ENCODE measurements at places on chromosomes 6 and 20.

GRCh38 chr20:36128463-36129159, 25.9 kb upstream of the EPB41L1 start:
- DNase-seq: peak; percentile 89

GRCh38 chr6:41922154-41922553, 855 bp downstream of the BYSL start:
- DNase-seq: no peak

GRCh38 chr20:13458860-13459451, 179.8 kb downstream of the TASP1 start:
- peak; percentile 52 for DNase-seq

DNA sequence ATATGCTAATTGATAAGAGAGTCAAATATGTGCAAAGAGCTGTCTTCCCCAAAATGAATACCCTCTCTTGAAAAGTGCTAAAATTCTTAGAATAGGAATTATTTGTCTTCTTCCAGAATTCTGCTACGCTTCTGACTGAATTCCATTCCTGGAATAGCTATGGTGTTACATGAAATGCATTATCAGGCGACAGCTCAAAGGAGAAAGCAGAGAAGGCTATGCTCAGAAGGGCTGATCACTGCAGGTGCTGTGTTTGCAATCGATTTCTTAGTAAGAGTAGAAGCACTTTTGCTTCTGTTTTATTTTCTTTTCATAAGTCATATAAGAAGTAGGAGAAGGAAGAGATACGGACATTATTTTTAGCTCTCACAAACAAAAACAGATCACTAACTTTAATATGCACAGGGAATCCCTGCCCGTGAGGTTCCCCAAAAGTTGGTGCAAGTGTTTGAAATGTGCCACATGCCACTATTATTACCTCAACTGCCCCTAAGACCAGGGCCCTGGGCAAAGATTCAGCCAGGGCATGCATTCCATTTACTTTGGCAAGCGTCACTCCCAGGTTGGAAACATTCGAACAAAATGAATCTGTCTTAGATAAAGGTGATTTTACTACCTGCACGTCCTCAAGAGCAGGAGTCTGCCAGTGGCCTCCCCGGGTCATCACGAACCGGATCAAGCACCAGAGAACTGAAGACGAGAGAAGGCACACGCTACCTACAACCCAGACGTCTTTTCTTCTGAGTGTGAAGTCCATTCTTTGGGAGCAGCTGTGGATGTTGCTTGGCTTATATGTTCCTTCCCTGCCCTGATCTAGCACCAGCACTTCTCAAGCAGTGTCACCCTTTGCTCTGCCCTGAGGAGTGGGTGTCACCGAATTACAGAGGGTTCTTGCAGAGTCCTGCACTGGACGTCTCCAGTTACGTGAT, 7.2 kb downstream of the MYLK4 start:
- no peak for DNase-seq

- no peak for DNase-seq
Measured at GRCh38 chr20:22576733-22577514, 7.4 kb downstream of the FOXA2 start.

DNA sequence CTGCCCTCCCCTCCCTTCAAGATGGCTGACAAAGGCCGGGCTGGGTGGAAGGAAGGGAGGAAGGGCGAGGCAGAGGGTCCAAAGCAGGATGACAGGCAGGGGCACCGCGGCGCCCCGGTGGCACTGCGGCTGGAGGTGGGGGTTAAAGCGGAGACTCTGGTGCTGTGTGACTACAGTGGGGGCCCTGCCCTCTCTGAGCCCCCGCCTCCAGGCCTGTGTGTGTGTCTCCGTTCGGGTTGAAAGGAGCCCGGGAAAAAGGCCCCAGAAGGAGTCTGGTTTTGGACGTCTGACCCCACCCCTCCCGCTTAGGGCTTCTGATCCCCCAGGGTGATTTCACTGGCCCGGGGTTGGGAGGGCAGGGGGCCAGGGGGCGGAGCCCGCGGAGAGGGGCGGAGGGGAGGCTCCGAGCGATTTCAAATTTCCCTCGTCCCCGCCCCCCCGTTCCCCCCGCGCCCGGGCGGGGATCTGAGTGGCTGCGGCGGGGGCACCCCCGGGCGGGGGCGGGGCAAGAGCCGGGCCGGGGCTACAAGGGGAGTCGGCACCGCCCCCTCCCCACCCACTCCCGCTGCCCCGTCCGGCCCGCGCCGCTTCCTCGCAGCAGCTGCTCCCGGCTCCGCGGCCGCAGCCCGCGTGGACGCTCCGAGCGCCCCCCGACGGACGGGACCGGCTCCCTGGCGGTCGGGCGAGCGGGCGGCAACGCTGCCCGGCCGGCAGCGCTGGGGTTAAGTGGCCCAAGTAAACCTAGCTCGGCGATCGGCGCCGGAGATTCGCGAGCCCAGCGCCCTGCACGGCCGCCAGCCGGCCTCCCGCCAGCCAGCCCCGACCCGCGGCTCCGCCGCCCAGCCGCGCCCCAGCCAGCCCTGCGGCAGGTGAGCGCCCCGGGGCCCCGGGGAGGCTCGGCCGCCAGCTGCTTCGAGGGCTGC, at the start of gene DNMT3B:
DNMT3B (plus strand) TSS at position 555 of the 923 bp plus-strand sequence. CDS start 17,939 bp downstream, outside the sequence.
- peak; percentile 83 for DNase-seq

DNA sequence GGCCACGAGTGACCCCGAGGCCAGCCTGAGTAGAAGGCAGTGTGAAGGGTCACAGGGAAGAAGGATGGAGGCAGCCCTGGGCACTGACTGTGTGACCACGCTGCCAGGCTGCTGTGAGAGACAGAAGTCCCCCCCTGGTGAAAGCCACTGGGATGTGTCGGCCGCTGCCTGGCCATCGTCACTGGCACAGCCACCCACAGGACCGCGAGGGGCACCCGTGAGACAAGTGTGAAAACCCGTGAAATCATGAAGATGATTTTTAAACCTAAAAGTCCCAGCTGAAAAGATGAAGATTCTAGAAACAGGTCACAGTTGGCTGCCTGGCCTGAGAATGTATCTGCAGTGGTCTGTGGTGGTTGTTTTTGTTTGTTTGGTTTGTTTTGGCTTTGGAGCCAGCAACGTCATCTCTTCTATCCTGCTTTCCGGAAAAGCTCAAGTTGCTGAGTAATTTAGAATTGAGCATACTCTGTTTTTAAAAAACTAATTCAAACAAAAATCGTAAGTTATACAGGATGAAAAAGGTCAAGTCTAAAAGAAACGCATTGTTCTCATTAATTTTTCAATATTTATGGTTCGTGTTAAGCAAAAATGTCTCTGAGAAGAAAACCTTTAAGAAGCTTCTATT, 94.7 kb downstream of the HUS1B start:
- DNase-seq: no peak

DNA sequence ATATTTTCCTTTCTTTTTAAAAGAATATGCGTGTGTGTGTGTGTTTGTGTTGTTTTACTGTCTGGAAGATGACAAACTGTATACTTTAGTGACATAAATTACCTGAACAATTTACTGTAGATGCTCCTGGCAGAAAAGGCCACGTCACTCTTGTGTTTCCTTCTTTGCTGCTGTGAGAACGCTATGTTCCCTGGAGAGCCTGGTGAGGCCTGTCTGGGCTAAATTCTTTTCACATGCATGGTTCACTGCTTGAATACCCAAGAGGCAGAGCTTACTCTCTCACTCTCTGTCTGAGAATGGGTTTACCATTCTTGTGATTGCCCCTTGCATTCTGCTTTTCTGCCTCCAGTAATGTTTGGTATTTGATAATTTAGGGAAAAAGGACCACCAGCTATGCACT, 64.3 kb downstream of the EDN1 start:
- peak; percentile 54 for DNase-seq

GRCh38 chr6:158686311-158686710, 36.5 kb downstream of the SYTL3 start:
- DNase-seq: no peak

GRCh38 chr6:85348643-85349042, 101.2 kb upstream of the NT5E start:
- no peak for DNase-seq

Measured in EH (cell line).